G401 (cell line): ENCODE measurements at places on chromosomes 5 and 9. TPM values are rescaled to one million over a fixed set of nuclear protein-coding genes. Genes with fewer than 3 reads are reported as not detected.

Gene SLCO6A1
- not detected in 2 replicates for total RNA-seq

Gene CNTNAP3B
- 6.5 and 10.2 TPM in 2 replicates for total RNA-seq

Gene SH3TC2
- total RNA-seq, result not detected in 2 replicates

Gene LHX3
- not detected in 2 replicates for total RNA-seq

Gene TRPM6
- total RNA-seq, result not detected in 2 replicates

Gene MAPK9
- 44.2 and 83.2 TPM in 2 replicates for total RNA-seq

Gene CARTPT
- total RNA-seq, result not detected in 2 replicates

Gene MYOZ3
- total RNA-seq, result not detected in 2 replicates

Gene FOXI1
- total RNA-seq, result not detected in 2 replicates

Gene GDNF
- total RNA-seq, result not detected in 2 replicates

Gene REEP5
- 17.5 and 18.7 TPM in 2 replicates for total RNA-seq

Gene SLC25A2
- not detected in 2 replicates for total RNA-seq

Gene SNX18
- total RNA-seq, result 10.9 and 17.4 TPM in 2 replicates

Gene ARID3C
- total RNA-seq, result 1.5 TPM in 1 of 2 replicates, not detected in the other

Gene CTXN3
- not detected in 2 replicates for total RNA-seq

Gene IL3
- not detected in 2 replicates for total RNA-seq

Gene MAP1B
- 11.3 and 21.9 TPM in 2 replicates for total RNA-seq

Gene PTPN3
- 0.20 and 0.37 TPM in 2 replicates for total RNA-seq

Gene C9orf153
- total RNA-seq, result 0.07 TPM in 1 of 2 replicates, not detected in the other

Gene SPATA31A3
- total RNA-seq, result 0.20 TPM in 1 of 2 replicates, not detected in the other

Gene AIF1L
- total RNA-seq, result 25.5 and 26.9 TPM in 2 replicates

Gene KLHL3
- 0.86 and 1.2 TPM in 2 replicates for total RNA-seq

Gene CA9
- 0.86 TPM in 1 of 2 replicates, not detected in the other for total RNA-seq

Gene PPIP5K2
- 39.9 and 65.7 TPM in 2 replicates for total RNA-seq

Gene SLC46A2
- not detected in 2 replicates for total RNA-seq

Gene DOCK2
- not detected in 2 replicates for total RNA-seq

Gene C5orf58
- not detected in 2 replicates for total RNA-seq

Gene NPR3
- total RNA-seq, result not detected in 2 replicates

Gene GRXCR2
- total RNA-seq, result not detected in 2 replicates

Gene TICAM2
- total RNA-seq, result not detected in 2 replicates

Gene OSTF1
- 10.0 and 14.0 TPM in 2 replicates for total RNA-seq

Gene PHYHD1
- total RNA-seq, result 13.8 and 17.6 TPM in 2 replicates

Gene PCDHA12
- total RNA-seq, result 3.0 and 8.2 TPM in 2 replicates

Gene SARDH
- 13.2 and 17.3 TPM in 2 replicates for total RNA-seq

Gene ADAMTS2
- not detected in 2 replicates for total RNA-seq

Gene SPATA31C1
- not detected in 2 replicates for total RNA-seq

Gene INSL6
- not detected in 2 replicates for total RNA-seq

Gene UBE2QL1
- total RNA-seq, result not detected in 2 replicates

Gene STXBP1
- 2.8 and 11.2 TPM in 2 replicates for total RNA-seq

Gene MYO10
- 0.17 TPM in 1 of 2 replicates, not detected in the other for total RNA-seq

Gene ANKRD20A1
- total RNA-seq, result 0.41 TPM in 1 of 2 replicates, not detected in the other

Gene STING1
- 23.1 and 49.2 TPM in 2 replicates for total RNA-seq

Gene BTNL3
- not detected in 2 replicates for total RNA-seq

Gene SLC6A3
- total RNA-seq, result not detected in 2 replicates

Gene TMEM174
- total RNA-seq, result not detected in 2 replicates

Gene PRR16
- total RNA-seq, result 0.49 TPM in 1 of 2 replicates, not detected in the other
